Activated CD8-positive, alpha-beta memory T cell treated with anti-CD3 and anti-CD28 coated beads for 4 hours (primary cell): ENCODE measurements at places on chromosomes 4 and X.

GRCh38 chr4:184500748-184501589 lies 26.6 kb upstream of the IRF2 start:
- DNase-seq: no peak

DNA sequence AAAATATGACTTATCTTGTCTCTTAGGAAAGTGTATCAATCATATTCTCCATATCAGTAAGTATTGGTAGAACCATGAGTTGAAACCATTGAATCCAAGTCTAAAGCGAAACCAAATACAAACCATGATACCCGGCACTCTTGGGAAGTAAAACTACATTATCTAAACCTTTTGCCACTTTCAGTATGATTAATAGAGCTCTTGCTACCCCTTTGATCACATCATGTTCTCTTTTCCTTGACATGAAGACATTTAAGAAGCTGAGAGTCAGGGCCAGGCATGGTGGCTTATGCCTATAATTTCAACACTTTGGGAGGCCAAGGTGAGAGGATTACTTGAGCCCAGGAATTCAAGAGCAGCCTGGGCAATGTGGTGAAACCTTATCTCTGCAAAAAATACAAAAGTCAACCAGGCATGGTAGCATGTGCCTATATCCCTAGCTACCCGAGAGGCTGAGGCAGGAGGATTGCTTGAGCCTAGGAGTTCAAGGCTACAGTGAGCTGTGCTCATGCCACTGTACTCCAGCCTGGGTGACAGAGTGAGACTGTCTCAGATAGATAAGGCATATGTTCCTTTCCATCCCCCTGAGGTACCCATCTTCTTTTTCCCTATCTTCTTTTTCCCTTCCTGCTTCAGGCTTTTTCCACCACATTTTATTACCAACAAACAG lies 45.4 kb downstream of the CEP135 start:
- no peak for DNase-seq

- no peak for DNase-seq
These were observed 207.8 kb downstream of the ADGRL3 start for GRCh38 chr4:61407642-61408618.

GRCh38 chrX:39877905-39878304 lies 219.9 kb downstream of the BCOR start:
- DNase-seq: no peak

DNA sequence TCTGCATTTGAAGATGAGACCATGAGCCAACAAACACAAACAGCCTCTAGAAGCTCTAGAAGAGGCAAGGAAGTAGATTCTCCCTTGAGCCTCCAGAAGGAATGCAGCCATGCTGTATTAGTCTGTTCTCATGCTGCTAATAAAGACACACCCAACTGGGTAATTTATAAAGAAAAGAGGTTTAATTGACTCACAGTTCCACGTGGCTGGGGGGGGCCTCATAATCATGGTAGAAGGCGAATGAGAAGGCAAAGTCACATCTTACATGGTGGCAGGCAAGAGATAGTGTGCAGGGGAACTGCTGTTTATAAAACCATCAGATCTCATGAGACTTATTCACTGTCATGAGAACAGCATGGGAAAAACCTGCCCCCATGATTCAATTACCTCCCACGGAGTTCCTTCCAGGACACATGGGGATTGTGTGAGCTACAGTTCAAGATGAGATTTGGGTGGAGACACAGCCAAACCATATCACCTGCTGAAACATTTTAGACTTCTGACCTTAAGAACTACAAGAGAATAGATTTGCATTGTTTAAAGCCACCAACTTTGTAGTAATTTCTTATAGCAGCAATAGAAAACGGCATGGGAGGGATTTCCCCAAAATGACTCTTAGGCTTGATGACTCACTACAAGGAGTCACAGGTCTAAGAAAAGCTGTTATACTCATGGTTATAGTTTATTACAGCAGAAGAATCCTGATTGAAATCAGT lies 284.4 kb upstream of the SFRP2 start:
- DNase-seq: no peak

- DNase-seq: no peak
These were observed 257.0 kb upstream of the AGTR2 start for GRCh38 chrX:115913575-115913974.

DNA sequence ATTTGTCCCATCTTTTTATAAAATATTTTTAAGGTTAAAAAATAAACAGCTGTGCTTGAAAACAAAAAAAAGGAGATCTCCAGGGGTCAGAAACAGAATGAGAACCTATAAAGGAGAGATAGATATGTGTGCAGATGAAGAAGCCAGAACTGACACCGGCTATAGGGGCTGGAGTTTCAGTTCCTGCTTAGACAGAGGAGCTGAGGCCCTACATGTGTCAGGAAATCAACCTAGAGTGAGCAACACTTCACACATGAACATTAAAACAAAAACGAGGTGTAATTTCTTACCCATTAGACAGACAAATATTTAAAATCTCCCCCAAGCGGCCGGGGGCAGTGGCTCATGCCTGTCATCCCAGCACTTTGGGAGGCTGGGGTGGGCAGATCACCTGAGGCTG lies 17.8 kb upstream of the HUWE1 start:
- no peak for DNase-seq

GRCh38 chr4:71221510-71222466 lies 117.0 kb upstream of the SLC4A4 start:
- no peak for DNase-seq

DNA sequence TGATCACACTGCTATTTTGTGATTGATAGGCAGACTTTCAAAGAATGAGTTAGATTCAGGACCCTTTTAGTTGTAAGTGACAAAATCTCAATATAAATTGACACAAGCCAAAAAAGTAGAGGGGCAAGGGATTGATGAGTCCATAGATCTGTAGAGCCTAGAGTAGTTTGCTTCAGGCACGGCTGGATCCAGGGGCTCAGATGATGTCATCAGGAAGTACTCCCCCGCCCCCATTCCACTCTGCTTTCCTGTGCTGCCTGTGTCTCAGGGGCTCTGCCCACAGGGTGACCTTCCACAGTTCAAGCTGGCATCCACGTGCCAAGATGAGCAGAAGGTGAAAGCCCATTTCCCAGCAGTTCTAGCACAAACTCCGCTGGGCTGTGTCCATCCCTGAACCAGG lies 13.6 kb downstream of the WFS1 start:
- DNase-seq: no peak

- no peak for DNase-seq
These were observed 584.8 kb upstream of the INTU start for GRCh38 chr4:127047930-127048329.

GRCh38 chr4:40246011-40246900 lies 49.4 kb downstream of the RHOH start:
- DNase-seq: no peak

- DNase-seq: peak; percentile 79
These were observed 5.6 kb upstream of the KANTR start for GRCh38 chrX:53088136-53088974.

- DNase-seq: no peak
These were observed 2.7 kb downstream of the GJB1 start for GRCh38 chrX:71225676-71226075.

GRCh38 chr4:78902298-78902697 lies 36.9 kb downstream of the PAQR3 start:
- no peak for DNase-seq

DNA sequence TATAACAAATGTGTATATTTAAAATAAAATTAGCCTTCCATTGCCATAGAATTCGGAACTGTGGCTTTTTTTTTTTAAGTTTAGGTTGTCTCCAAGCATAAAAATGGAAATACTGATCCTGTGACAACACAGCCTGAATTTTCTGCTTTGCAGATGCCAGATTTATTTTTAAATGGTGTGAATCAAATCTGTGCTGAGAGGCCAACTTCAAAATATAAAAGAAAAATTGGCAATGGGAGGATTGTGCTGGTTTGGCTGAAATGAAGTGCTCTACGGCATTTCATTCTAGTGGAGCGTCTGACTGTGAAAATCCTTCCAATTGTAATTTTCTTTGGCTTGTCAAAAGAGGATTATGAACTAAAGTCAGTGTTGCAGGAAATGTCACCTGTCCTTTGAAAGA lies 580.3 kb upstream of the ZFP42 start:
- no peak for DNase-seq

DNA sequence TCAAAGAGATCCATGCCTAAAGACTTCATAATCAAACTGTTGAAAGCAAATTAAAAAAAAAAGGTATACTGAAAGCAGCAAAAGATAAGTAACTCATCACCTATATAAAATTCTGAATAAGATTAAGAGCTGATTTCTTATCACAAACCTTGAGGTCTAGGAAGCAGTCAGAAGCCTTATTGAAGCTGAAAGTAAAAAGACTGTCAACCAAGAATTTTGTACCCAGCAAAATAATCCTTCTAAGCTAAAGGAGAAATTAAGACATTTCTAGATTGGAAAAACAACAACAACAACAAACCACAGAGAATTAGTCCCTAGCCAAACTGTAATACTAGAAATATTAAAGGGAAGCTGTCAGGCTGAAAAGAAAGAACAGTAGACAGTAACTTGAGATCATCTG lies 622.9 kb downstream of the PCDH7 start:
- no peak for DNase-seq
